Kidney epithelial cell (primary cell): ENCODE measurements at places on chromosomes 7 and 10.

DNA sequence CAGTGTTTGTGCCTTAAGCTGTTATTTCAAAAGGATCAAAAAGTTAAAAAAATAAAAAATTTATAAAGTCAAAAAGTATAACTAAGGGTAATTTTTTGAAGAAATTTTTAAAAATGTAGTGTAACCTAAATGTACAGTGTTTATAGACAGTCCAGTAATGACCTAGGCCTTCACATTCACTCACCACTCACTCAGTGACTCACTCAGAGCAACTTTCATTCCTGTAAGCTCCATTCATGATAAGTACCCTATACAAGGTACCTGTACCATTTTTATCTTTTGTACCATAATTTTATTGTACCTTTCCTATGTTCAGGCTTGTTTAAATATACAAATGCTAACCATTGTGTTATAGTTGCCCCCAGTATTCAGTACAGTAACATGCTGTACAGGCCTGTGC lies 21.5 kb downstream of the DNAJC9 start:
- DNase-seq: no peak

GRCh38 chr7:155371884-155372781 lies 74.5 kb downstream of the INSIG1 start:
- no peak for DNase-seq

DNA sequence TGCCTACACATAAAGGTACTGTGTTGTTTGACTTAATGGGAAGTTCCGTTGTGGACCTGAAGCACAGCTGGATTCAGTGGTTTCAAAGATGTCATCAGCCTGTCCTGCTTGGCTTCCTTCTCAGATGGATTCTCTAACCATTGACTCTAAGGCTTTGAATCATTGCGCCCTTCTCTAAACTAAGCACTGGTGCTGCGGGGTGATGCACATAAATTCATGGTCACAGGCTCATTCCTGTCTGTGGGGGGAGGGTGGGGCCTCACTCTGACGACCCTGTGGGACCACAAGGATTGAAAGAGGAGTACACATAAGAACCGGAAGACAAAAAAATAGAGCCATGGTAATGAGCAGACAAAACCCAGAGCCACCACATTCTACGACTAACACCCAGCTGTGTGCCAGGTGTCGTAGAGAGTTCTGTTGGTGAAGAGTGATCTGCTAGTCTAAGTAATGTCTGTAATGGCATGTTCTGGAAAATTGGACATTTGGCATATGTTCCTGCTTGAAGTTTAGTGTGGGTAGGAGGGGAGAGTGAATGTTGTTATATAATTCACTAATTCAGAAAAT lies 97.3 kb upstream of the YAE1 start:
- no peak for DNase-seq

GRCh38 chr10:94673614-94674321 lies 9.8 kb upstream of the CYP2C18 start:
- DNase-seq: no peak

DNA sequence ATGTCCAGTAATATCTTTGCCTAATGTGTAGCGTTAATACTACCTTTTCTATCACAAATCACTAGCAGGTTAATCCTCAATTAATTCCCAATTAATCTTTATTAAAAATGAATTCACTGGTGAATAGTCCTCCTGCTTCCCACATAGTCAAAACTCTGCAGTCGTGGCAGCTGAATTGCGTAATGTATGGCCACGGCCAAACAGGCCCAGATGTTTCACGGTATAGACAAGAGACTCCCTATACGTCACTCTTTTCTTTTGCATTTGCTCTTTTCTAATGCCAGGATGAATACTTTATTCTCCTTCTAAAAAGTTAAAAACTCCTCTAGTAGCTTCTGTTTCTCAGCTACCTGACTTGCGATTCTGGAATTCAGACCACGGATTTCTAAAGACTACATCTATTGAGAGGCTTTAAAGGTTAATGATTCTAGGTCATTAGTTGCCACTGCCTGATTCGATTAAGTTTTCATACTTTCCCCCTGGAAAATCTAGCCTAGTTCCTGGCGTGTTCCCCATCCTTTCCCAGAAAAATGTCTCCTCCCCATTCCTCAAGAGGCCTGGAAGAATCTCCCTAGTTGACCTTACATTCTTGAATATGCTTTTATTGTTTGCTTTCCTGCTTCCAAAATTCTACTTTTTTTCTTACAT lies 16.9 kb downstream of the MEOX2 start:
- no peak for DNase-seq

DNA sequence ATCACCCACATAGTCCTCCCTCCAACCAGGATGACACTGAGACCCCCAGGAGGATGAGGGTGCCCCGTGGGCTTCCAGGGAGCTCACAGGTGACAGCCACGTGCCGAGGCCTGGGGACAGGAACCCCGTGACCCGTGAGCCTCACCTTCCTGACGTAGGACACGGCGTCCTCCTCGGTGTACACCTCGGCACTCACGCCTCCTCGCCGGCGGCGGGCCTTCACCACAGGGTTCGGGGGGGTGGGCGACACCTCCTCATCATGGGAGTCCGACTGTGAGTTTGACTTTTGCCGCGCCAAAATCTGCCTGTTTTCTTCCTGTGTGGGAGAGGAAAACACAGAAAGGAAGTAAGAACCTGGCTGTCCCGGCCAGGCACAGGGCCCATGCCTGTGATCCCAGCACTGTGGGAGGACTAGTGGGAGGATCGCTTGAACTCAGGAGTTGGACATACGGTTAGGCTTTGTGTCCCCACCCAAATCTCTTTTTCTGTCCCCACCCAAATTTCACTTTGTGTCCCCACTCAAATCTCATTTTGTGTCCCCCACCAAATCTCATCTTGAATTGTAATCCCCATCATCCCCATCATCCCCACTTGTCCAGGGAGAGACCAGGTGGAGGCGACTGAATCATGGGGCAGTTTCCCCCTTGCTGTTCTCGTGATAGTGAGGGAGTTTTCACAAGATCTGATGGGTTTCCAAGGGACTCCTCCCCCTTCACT lies 45.9 kb upstream of the DNAAF5 start:
- no peak for DNase-seq

DNA sequence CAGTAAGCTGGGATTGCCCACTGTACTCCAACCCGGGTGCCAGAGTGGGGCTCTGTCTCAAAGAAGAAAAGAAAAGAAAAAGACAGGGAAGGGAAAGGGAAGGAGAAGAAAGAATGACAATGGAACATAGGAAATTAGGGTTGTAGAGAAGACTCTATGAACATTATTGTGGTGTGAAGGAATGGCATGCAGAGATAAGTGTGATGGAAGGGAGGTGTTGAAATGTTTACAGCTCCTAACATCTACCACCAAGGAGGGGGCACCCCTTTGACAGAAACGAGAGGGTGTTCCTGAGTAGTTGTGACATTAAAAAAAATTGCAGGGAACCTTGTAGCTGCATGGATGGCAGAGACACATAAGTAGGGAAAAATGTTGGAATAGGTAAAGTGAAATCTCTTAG lies 27.5 kb downstream of the AUTS2 start:
- DNase-seq: no peak

GRCh38 chr7:98687111-98687751 lies 70.1 kb downstream of the NPTX2 start:
- DNase-seq: no peak

- no peak for DNase-seq
Measured at GRCh38 chr10:104259999-104260774, 5.5 kb downstream of the GSTO1 start.

DNA sequence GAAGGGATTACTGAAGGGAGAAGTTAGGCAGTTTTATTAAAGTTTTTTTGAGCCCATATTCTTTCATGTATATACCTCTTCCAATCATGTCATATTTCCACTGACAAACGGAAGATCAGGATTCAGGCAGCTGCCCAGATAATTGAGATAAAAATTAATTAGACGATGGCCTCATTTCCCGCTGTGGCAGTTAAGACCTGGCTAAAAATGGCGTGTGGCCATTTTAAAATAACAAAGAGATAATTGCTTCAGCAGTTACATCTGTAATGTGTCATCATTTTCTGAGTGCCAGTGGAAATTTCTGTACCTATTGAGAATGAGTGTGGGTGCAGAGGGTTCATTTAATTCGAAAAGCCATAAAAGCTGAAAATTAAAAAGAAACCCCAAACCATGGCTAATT lies 215.1 kb downstream of the STK31 start:
- no peak for DNase-seq

DNA sequence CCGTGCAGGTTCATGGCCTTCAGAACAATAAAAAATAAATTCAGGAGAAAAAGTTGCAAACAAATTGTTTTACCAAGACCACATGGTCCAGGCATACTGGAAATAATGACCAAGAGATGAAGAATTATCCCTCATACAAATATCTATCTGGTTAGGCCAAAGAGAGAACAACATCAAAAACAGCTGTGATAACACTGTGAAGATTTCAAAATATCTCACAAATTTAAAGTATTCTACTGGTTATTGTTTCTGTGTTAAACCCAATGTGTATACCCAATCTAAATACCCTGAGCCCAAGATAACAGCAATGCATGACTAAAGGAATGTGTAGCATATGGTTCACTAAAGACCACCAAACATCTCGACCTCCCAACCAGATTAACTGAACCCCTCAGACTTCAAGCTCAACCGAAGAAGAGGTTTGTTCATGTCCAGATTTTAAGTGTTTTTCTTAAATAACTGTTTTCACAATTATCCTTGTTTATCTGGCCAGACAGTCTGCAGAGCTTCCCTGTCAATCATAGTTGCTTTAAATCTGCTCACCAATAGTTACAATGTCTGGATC lies 10.9 kb downstream of the OR9A2 start:
- DNase-seq: no peak

DNA sequence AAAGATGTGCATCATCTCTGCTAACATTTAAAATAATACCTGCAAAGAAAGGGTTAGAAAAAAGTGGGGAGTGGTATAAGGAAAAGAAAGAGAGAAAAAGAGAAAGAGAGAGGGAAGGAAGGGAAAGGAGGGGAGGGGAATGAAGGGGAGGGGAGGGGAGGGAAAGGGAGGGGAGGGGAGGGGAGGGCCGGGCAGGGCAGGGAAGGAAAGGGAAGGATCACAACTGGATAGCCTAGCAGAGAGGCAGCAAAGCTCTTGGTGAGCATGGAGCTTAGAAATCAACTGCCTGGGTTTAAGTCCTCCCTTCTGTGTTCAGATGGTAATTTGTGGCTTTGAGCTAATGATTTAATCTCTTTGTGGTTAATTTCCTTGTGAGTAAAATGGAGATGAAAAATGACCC lies 5.4 kb upstream of the FAM237B start:
- no peak for DNase-seq

GRCh38 chr10:20737107-20737506 lies 160.0 kb downstream of the NEBL start:
- no peak for DNase-seq

DNA sequence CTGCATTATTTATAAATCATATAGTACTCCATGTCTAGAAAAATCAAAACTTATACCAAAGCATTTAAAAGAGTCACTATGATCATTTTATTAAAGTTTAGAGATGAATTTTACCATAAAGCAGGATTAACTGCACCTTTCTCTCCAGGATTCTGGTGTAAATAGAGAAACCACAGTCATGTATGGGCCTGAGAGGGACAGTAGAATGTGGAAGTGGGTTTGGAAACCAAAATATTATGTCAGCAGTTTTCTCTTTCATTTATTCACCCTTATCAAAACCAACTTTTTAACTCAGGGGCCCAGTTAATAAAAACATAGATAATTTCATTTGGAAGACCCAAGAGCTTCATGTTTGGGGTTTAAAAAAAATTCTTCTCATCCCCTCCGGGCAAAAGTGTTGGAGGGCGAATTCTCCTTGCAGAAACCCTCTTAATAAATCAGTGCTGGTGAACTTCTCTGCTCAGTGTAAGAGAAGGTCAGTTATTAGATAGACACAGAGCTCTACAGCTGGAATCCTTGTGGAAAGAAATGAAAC lies 266.2 kb downstream of the CREB5 start:
- DNase-seq: no peak

DNA sequence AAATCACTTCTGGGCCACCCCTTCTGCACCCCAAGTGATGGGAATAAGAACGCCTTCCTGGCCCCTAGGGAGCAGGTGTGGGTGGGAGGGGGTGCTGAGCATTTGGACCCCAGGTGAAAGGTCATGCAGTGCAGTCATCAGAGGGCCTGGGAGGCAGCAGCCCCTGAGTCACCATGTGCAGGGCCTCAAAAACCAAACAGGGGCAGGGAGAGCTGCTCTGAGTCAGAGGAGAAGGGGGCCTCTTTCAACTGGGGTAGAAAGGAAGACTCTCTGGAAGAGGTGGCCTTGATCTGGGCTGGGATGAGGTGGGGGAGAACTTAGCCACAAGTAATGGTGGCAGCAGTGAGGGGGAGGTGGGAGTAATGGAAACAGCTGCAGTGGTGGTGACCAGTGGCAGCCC lies 164.3 kb downstream of the BUB3 start:
- DNase-seq: no peak

- DNase-seq: no peak
Measured at GRCh38 chr10:32338262-32338661, 8.7 kb downstream of the EPC1 start.

- no peak for DNase-seq
Measured at GRCh38 chr7:104306793-104307192, 21.6 kb upstream of the LHFPL3 start.

DNA sequence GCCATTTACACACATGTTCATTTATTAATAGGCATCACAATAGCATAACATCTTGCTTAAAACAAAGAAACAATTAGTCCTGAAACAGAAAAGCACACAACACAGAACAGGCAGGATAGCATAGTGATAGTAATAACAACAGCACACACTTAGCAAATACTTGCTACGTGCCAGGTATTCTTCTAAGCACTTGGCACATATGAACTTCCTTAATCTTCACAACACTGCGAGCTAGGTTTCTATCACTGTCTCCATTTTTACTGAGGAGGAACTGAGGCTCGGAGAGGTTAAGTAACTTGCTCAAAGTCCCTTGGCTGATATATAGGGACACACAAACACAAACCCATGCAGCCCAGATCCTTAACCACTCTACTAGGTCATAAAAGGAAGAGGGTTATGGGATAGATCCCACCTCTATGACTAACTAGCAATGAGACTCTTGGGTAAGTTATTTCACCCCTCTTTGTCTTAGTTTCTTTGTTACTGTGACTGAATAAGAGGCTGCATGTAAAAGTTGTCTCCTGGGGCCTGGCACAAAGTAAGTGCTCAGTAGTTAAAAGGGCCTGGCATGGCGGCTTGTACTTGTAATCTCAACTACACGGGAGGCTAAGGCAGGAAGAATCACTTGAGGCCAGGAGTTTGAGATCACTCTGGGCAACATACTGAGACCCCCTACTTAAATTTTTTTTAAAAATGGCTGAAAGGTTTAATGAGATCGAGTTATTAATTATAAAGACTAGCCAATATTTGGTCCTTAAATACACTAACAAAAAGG lies 181.0 kb upstream of the RHOBTB1 start:
- DNase-seq: no peak

- DNase-seq: no peak
Measured at GRCh38 chr7:23539494-23539907, 7.7 kb upstream of the TRA2A start.

- DNase-seq: no peak
Measured at GRCh38 chr10:31999836-32000235, 56.4 kb downstream of the KIF5B start.
